CD8-positive, alpha-beta memory T cell (primary cell): ENCODE measurements at places on chromosomes 1 and 21.

DNA sequence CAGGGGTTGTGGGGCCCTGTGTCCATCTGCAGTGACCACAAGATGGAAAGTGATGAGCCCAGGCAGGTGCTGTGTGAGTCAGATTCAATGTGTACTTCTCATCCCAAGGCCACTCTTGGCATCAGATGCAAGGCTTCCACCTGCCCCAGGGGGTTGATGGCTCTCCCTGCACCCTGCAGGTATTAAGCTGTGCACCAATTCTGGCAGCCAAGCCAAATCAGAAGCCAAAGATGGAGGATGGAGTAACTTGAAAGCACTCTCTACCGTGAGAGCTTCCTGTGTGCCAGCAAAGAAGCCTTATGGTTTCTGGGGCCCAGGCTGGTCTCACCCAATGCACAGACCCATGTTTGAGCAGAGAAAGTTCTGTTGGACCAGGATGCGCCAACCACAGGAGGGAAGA is 44.3 kb upstream of the TENT5C start:
- DNase-seq: no peak

- no peak for DNase-seq
Measured at GRCh38 chr1:27004471-27005165, 8.0 kb downstream of the TENT5B start.

DNA sequence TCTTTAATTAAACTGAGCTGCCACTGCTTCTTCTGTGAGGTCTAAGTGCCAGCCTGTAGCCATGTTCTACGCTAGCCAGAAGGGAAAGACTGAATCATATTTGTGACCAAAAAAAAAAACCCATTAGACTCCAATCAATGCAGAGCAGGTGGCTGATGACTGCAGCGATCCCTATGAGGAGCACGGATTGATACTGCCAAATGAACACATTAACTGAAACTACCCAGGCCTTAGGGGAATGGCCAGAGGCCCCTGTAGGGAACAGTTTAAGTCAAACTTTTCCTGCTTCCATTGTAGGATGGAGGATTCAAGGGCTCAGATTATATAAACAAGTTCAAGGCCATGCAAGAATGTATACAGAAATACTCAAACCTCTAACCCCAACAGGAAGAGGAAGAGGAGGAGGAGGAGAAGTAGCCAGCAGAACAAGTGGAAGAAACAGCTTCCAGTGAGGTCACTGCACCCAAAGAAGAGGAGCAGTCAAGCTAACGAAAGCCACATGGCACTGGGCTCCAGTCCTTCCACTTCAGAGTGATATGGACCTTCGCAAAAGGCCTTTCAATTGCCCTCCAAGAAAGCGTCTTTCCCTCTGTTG is 328.3 kb downstream of the SMYD3 start:
- no peak for DNase-seq

GRCh38 chr1:215081661-215082531 is 641 bp upstream of the KCNK2 start:
- no peak for DNase-seq

DNA sequence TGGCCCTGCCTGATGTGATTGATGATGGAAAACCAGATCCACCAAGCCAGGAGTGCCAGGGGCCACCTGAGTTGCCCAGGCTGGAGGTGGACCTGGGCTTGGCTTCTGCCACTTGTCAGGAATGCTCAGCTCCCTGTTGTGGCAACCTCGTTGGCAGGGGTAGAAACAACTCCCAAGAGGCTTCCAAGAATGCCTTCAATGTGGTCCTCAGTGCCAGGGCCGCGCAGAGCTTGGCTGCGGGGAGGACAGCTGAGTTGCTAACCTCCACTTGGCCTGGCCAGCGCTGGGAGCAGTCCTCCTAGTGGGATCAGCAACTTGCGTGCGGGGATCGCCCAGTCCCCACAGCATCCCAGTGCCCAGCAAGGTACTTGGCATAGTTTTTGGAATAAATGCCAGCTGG is 9.0 kb downstream of the MYOM3 start:
- no peak for DNase-seq

DNA sequence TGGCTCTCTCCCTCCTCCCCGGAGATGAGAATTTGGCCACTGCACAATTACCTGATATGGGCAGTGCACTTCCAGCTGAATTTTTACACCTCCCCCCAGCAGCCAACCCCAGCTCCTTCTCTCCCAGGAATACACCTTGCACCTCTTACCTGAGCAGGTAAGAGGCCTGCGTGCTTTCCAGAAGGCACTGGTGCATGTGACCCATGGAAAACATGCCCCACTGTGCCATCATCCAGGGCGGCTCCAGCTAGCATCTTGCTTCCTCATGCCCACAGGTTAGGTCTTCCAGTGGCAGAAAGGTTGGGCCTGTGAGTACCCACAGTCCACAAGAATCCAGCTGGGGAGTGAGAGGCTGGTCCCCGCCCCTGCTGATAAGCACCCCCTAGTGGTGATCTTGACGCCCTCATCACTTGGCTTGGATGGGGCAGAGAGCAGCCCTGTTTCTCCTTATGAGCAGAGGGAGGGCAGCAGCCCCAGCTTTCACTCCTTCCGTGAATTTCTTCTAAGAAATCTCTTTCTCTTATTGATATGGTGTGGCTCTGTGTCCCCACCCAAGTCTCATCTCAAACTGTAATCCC is 57.8 kb downstream of the EDARADD start:
- DNase-seq: peak; percentile 25

DNA sequence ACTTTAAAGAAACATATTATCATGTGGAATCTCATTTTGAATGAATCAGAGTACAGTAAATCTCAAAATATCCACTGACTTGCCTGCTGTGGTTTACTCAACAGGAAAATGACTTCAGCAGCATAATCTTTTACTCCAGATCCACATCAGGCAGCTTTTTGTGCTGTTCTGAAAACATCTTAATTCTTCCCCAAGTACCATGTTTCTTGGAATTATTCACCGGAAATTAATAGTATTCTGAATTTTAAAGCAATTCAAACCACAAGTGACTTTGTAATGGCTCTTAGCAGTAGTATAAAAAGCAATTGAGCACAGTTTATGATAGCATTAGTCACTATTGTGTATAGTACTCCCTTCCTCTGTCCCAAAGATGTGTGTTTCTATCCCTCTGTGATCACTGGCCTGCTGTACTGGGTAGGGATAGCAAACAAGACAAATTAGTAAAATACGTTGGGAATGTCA is 64.2 kb upstream of the ERRFI1 start:
- DNase-seq: no peak

DNA sequence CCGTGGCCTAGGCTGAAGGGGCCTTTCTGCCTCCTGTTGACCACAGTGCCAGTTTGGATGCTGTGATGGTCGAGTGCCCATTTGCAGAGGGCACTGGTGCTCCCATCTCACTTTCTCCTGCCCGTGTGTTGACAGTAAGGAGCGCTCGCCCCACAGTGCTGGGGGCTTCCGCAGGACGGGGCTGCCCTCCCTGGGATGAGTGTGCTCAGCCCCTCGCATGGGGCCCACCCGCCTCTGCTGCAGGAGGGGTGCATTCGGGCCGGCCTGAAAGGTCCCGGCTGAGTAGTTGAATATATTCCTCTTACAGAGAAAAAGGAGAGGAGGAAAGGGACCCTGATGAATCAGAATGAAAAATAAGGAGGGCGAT is 37.3 kb downstream of the NTPCR start:
- no peak for DNase-seq

DNA sequence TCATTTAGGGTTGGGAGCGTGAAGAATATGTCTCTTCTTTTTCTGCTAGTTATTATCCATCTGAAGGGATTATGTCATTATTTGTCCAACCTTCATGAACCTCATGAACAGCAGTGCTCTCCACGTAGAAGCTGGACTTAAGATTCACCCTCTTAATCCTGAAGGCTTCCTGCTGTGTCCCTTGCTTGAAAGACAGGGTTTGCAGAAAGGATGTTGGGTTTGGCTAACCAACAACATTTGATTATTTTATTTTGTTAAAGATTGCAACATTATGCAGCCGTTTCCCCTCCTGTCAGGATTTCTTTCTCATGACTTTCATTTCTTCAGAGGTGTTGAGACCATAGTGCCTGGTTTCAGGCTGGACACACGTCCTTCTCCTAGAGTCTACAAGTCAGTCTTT is 75.2 kb downstream of the NGF start:
- no peak for DNase-seq

DNA sequence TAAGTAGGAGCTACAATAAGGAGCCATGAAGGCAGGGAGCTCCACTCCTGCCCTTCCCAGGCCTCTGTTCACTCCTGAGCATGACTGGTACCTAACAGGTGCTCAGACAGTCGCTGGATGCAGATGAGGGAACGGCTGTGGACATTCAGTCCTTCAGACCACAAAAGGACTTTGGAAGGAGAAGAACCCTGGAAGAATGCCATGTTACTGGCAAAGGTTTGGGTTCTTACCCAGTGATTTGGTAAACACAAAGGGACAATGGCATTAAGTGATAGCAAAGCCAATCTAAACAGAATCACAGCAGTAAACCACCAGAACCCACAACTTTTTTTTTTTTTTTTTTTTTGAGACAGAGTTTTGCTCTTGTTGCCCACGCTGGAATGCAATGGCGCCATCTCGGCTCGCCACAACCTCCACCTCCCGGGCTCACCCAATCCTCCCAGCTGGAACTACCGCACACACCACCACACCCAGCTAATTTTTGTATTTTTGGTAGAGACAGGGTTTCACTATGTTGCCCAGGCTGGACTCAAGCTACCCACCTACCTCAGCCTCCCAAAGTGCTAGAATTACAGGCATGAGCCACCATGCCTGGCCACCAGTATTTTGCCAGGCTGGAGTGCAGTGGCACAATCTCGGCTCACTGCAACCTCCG is 7.5 kb upstream of the CBR3 start:
- DNase-seq: no peak

DNA sequence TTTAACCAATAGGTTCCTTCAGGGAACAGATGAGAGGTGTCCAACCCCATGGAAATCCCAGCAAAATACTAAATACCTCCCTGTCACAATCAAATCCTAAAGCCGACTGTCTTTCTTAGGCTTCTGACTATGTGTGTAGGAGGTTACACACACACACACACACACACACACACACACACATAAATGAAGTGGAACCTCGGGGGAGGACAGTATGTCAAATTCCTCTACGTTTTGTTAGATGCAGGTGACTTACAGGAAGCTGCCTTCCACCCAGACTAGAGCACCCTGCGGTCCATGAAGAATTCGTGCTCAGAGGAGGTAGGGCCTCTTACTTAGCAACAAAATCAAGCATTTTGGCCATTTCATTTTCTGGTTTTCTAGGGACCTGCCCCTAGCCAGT is 16.4 kb downstream of the RSPH1 start:
- no peak for DNase-seq

- DNase-seq: no peak
Measured at GRCh38 chr1:82227306-82228095, 426.8 kb downstream of the ADGRL2 start.

- DNase-seq: no peak
Measured at GRCh38 chr1:17118268-17118667, 983 bp downstream of the PADI2 start.

DNA sequence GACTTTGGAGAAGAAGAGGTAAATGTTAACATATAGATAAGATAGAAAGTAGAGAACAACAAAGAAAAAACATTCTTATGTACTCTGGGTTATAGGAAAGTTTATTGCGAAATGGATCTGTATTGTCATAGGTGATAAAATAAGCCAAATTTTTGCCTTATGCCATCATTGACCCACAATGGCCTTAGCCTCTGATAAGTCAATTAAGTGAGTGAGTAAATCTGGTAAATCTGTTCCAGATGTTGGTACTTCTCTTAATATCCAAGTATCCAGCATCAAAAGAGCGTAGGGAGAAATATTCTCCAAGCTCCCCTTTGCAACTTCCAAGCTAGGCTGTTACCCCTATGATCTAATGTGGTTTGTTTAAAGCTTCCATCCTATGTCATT is 38.3 kb upstream of the CLCA4 start:
- DNase-seq: no peak

DNA sequence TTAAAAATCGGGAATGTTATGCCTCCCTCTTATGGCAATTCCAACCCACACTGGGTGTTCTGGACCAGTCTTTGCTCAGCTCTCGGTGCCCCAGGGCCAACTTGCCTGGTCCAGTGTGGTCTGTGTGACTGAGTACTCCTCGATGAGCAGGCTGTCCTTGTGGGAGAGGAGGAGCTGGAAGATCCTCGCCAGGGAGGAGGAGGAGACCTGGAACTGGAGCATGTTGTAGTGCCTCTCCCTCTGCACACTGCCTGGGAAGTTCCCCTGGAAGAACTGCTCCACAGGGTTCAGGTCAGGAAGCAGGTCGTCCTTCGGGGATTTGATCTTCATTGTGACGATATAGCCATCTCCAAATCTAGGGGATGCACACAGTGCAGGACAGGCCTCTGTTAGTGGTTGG is 88.5 kb upstream of the GCLM start:
- DNase-seq: no peak

- no peak for DNase-seq
Measured at GRCh38 chr1:13523780-13524477, 10.1 kb upstream of the LRRC38 start.

DNA sequence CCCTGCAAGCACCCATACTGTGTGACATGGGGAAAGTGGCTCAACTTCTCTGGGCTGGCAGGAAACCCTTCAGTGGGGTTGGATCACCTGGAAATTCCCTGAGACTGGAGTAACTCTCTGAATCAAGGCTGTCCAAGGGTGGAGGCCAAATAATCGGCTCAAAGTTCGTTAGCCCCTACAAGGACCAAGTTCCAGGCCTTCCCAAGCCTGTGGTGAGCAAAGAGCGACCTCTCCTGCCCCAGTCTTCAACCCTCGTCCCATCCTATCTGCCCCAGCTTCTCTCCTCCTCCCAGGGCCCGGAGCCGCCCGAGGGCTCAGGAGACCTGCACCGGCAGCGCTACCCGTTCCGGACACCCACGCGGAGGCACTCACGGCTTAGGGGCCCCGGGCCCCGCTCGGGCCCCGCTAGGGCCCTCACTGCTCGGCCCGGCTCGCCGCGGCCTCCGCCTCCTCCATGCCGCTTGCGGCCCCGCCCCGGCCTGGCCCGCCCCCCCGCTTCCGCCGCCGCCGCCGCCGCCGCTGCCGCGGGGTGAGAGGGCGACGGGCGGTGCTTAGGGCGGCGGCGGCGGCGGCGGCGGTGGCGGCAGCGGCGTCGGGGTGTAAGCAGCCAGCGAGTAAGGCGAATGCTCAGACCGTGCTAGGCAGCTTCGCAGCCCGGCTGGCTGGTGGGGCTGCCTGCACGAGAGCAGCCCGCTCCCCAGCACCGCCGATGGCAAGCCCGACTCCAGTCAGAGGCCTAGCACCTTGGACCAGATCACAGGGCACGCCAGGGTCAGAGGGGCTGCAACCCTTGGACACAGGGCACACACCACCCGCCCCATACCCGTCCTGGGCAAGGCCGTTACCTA is at the start of gene POMGNT1:
Gene POMGNT1 (minus strand): TSS at position 471 of the 848 bp plus-strand sequence. CDS start 613 bp downstream, outside the sequence.
- peak; percentile 72 for DNase-seq

- no peak for DNase-seq
Measured at GRCh38 chr1:236287757-236288619, 6.2 kb upstream of the ERO1B start.

DNA sequence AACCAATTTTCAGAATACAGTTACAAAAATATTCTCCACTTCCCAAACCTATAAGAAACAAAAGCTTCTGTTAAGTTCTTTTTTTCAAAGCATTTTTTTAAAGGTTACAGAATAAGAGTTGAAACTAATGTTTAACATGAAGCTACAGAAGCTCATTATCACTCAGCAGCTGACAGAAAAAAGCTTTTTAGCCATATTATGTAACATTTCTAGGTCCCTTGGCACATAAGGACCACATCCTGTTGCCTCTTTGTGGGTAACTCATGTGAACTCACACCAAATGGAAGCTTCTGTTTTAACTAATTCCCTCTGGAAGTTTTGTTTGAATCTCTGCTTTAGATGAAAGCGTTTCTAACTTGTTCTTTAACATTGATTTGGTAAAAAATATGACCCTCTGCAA is 242.5 kb upstream of the TMPRSS15 start:
- DNase-seq: no peak
